Daoy (cell line): ENCODE measurements at places on chromosomes 6 and 20. TPM values are rescaled to one million over a fixed set of nuclear protein-coding genes. Genes with fewer than 3 reads are reported as not detected.

GRCh38 chr20:7420345-7420744, 519.9 kb downstream of the HAO1 start:
- DNase-seq, result no peak

Gene SLC22A16
- total RNA-seq, result not detected in 2 replicates

Gene EYA4
- total RNA-seq, result 14.7 and 16.3 TPM in 2 replicates

- no peak for DNase-seq
Measured at GRCh38 chr6:29424168-29424567, 9.4 kb downstream of the OR12D1 start.

- no peak for DNase-seq
Measured at GRCh38 chr20:1664911-1665310, 7.3 kb upstream of the SIRPG start.

Gene CAGE1
- total RNA-seq, result 0.11 and 0.36 TPM in 2 replicates

DNA sequence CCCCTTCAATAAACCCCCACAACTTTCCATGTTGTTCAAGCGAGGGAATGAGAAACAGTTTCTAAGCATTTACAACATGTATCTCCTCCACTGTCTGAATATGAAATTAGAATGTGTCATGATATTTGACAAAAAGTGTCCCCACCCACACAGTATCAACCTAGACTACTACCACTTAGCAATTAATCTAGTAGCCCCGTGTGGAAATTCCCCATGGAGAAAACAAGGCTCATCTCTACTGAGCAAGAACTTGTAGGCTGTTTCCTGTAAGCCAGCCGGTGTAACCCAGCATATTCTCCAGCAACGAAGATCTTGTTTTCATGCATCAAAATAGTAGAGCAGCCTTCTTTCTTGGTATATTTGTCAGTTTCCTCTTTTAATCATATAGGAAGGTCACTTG, 115.0 kb downstream of the IRF4 start:
- no peak for DNase-seq

DNA sequence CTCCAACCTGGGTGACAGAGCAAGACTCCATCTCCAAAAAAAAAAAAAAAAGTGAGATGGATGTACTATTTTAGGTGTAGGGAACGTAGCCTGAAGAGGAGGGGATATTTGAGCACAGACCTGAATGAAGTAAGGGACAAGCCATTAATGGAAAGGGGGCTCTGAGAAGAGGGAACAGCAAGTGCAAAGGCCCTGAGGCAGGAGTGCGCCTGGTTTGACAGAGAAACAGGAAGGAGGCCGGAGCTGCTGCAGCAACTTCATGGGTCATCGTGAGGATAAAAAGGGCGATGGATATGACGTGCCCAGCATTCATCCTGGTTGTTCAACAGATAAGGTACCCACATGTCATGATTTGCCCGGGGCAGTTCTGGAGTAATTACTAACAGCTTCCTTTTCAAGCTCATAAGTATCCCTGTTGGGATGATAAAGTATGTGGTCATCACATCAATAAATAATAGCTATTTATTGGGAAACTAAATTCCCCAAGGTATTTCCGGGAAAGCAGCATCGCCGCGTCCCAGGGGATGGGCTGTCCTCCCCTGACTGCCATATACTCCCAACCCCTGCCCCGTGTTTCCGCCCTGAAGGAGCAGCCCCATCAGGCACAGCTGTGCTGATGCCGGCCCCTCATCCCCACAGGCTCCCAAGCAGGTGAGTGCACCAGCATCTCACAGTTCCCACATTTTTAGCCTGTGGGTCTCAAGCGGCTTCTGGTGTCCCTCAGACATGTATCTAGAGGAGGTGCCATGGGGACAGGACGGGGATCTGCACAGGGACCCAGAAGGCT, 43.4 kb downstream of the DLGAP4 start:
- DNase-seq, result peak; percentile 42

Gene C6orf15
- not detected in 2 replicates for total RNA-seq

DNA sequence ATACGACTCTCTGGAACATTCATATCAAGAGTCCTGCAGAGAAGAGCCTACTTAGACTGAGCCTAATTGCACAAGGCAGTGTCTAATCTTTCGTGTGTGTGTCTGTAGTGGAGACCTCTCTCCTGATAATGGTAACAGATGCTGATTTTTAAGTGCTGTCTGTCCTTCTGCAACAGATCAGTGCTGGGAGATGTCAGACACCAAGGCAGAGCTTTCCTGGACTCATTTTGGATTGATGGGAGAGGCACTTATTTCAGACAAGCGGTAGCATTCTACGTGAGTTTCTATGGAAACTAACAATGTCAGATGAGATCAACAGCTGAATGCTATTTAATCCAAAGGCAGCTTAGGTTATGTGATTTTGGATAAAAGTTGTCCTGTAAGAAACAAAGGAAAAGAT, 167.6 kb downstream of the PLCB4 start:
- DNase-seq, result no peak
